Fibroblast of skin of right quadriceps (primary cell): ENCODE measurements at places on chromosomes 7 and 10.

- DNase-seq, result no peak
Observed at GRCh38 chr7:73891178-73891885, 30.4 kb downstream of the TMEM270 start.

GRCh38 chr10:89503652-89504370 is 31.6 kb downstream of the SLC16A12 start:
- DNase-seq, result no peak

- peak; percentile 81 for DNase-seq
Observed at GRCh38 chr10:88042160-88043100, 179.0 kb downstream of the PTEN start.

- DNase-seq, result no peak
Observed at GRCh38 chr7:121909716-121910345, 36.9 kb downstream of the PTPRZ1 start.

GRCh38 chr10:78286186-78286585 is 252.5 kb downstream of the RPS24 start:
- no peak for DNase-seq
